ENCODE measurements at places on chromosomes 2 and 18. TPM values are rescaled to one million over a fixed set of nuclear protein-coding genes. Genes with fewer than 3 reads are reported as not detected.

The CTDP1 gene
- 25.1 TPM for total RNA-seq

DNA sequence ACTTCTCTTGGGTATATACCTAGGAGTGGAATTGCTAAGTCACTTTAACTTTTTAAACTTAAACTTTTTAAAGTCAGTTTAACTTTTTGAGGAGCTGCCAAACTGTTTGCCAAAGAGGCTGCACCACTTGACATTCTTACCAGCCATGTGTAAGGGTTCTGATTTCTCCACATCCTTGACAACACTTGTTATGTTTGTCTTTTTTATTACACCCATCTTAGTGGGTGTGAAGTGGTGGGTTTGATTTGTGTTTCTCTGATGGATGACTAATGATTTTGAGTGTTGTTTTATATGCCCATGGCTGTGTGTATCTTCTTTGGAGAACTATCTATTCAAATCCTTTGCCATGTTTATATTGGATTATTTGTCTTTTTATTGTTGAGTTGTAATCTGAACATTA, 13.6 kb downstream of the ASAP2 start:
- no peak for DNase-seq

The TBC1D8 gene
- total RNA-seq, result 16.7 TPM

DNA sequence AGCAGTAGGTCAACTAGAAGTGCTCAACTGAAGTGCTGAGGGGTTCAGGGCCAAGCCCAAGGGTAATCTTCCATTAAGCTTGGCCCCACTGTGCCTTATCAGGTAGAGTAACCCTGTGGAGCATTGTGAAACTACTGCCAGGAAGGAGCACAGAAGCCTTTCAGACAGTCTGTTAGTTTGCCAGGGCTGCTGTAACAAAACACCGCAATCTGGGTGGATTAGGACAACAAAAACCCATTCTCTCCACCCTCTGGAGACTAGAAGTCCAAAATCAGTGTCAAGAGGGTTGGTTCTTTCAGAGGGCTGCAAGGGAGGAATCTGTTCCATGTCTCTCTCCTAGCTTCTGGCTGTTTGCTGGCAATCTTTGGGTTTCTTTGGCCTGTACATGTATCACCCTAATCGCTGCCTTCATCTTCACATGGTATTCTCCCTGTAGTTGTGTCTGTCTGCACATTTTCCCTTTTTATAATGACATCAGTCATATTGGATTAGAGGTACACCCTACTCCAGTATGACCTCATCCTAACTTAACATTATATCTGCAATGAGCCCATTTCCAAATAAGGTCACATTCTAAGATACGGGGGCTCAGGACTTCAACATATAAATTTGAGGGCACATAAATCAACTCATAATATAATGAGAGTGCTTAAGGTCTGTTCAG, 21.2 kb downstream of the VIT start:
- DNase-seq, result peak; percentile 19

- no peak for DNase-seq
Observed at GRCh38 chr2:60536746-60537145, 16.7 kb downstream of the BCL11A start.

The WIPF1 gene
- total RNA-seq, result 34.4 TPM

The SERPINB4 gene
- not detected for total RNA-seq

DNA sequence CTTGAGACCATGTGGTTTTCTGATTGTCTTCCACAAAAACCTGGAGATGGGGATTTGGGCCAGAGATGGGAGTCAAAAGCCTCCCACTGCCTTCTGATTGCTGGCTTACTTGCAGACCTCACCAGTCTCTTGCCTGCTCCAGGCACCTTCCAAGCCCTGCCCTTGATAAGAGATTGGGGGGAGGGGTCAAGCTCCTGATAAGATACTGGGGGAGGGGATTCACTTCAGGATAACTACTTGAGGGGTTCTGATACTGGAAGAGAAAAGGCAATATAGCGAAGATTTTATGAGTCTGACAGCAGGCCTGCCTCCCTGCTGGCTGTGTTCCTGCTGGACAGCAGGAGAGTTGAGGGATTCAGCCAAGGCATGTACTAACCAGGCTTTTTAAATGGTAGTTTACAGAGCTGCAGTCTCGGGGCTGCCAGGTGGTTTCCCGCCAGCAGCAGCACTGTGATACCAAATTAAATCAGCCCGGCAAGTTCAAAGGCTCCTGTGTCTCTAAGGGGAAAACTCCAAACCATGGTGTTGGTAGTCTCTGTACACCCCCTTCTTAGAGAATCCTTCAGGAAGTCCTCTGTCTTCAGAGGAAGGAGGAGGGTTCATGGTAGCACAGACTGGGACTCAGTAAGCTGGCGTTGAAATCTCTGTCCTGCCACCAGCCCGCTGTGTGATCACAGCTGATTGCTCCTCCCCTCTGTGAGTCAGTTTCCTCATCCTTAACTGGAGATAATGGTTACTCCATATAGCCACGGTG, 58.3 kb downstream of the FBXO36 start:
- no peak for DNase-seq
